Left cardiac atrium (tissue), 4 donors: ENCODE measurements at places on chromosomes 12 and 14.

DNA sequence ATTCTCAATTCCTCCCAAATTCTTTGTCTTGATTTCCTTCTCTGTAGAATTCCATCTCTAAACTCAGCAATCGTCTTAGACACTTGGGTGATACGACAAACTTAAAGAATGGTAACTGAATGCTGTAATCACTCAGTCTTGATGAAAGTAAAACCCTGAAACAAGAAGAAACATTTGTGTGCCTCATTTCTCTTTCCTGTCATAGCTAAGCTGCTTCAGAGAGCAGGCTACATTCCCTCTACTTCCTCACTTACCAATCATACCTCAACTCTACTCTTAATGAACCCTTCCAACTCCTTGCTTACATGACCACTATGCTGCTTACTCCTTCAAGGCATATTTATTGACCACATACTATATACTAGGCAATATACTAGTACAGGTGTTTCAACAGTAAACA is 8.3 kb downstream of the MAP4K5 start:
- no peak for DNase-seq

GRCh38 chr12:58248599-58248998 is 307.2 kb downstream of the ATP23 start:
- no peak for DNase-seq

- DNase-seq, result no peak
These were observed 99.7 kb upstream of the FUT8 start for GRCh38 chr14:65312859-65313258.

GRCh38 chr14:81138429-81138828 is 82.3 kb downstream of the GTF2A1 start:
- no peak for DNase-seq

DNA sequence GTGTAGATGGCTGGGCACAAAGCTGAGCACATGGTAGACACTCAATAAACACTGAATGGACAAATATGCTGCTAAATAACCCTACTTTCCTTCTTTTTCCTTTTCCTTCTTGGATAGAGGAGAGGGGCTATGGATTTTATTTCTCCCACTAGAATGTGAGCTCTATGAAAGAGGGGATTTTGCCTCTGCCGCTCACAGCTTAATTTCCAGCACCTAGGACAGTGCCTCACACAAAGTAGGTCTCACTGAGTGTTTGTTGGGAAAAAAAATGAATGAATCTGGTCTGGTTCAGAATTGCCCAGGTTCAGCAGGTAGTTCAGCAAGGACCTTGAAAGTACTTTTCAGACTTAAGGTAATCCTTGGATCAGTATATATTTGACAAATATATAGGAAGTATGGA is 65.5 kb downstream of the WSCD2 start:
- no peak for DNase-seq

DNA sequence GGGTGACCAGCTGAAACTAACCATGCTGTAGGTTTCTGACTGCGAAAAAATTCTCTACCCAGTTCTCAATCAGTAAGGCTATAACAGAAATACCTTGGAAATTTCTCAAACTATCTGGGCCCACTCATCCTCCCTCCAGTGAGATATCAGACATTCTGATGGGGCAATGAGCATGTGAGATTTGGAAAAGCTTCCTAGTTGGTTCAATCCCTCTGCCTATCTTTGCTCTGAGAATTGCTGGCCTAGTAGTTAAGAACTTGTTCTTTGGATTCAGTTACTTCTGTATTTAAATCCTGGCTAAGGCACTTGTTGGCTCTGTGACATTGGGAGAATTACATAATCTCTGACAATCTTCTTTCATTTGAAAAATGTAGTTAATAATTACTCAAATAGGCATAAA is 119.4 kb downstream of the SLC15A5 start:
- no peak for DNase-seq

GRCh38 chr12:15005064-15005463 is 32.2 kb downstream of the PDE6H start:
- DNase-seq, result no peak

GRCh38 chr12:1833596-1834028 is 13.2 kb downstream of the LRTM2 start:
- no peak for DNase-seq

- no peak for DNase-seq
These were observed 90.8 kb upstream of the DAAM1 start for GRCh38 chr14:59097681-59098080.

DNA sequence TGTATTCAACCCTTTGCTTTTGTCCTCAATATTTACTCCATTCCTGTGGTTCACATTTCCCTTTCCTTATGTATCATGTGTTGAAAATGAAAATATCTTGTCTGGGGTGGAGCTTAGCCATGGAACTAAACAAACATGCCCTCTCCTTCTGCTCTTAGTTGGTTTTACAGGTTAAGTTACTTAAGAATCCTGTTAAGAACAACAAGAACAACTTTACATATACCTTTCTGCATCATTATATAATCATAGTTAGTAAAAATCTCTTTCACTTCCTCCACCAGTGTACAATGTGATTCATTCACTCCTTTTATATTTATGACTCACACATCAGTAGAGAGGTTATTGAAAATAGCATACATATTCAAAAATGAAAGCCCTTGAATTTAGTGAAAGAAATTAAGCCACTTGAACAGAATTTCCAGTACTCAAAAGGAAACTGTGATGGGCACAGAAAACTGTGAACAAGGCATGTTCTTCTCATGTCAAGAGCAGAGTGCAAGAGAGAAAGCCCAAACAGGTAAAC is 307.7 kb downstream of the CCDC91 start:
- no peak for DNase-seq

- no peak for DNase-seq
These were observed 334.0 kb downstream of the NUAK1 start for GRCh38 chr12:105804591-105805265.

- no peak for DNase-seq
These were observed 568 bp downstream of the CCDC184 start for GRCh38 chr12:48183876-48184548.
